Suprapubic skin (tissue), 4 donors: ENCODE measurements at places on chromosomes 13 and 19. TPM values are rescaled to one million over a fixed set of nuclear protein-coding genes. Genes with fewer than 3 reads are reported as not detected.

DNA sequence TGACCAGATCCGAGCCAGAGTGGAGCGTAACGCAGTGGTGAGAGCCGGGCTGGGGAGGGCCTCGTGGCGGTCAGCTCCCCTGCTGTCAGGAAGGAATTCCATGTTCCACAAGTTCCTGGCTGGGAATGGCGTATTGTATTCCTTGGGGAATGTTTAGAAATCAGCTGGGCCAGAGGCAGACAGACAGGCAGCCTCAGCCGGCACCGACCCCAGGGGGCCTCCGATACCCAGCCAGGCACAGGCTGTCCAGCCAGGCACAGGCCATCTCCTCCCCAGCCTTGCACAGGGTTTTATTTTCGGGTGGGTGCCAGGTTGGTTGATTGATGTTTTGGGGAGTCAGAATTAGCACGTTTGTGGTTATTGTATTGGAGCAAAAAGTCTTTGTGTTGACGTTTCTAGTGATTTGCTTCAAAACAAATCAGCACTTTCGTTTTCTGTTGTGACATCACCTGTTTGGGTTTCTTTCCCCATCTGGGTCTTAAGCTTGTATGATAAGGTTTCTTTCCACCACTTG lies 126.6 kb upstream of the MCF2L start:
- H3K27ac ChIP-seq: no peak overlapping the region
- no peaks in the 10 kb centered on the region for H3K27me3 ChIP-seq
- H3K4me3 ChIP-seq: no peak overlapping the region
- H3K4me1 ChIP-seq: no peaks in the 10 kb centered on the region
- peaks cover 41% of the 10 kb centered on the region for H3K36me3 ChIP-seq
- no peak for DNase-seq

DNA sequence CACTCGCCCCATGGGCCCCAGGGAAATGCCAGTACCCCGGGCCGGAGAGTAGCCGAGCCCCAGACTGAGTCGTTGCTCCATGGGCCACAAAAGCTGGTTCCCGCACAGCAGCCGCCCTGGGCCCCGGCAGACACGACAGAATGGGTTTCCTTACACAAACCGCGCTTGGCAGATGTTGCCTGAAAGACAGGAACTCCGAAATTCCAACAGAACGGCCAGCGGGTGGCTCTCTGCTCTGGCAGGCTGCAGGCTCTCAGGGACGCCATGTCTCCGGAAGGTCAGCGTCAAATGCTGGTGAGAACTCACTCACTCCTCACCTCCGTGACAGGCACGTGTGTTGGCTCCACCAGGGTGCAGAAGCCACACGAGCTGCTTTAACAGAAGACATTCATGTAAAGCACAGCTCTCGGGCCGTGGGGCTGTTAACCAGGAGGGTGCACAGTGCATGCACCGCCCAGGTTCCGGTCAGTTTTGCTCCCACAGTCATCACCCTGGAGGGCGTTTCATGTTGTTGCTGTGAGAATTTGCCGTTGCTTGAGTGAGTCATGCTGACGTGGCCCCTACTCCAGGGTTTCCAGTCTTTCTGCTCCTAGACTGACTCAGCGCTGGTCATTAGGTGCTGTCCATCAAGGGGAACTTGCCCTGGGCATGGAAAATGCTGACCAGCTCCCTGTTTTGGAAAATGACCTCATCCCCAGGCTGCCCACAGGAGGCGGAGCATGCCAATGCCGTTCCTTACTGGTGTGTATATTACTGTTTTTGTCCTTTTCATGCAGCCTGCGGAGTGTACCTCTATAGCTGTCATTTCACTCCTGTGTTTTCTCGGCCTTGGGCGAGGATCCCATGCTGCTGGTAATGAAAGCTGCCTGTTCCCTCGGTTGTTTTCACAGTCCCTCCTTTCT lies 44.8 kb downstream of the ANKRD10 start:
- no peaks in the 10 kb centered on the region for H3K27me3 ChIP-seq
- no peaks in the 10 kb centered on the region for H3K36me3 ChIP-seq
- peaks cover 35% of the 10 kb centered on the region for H3K4me1 ChIP-seq
- H3K4me3 ChIP-seq: peak overlapping the region; percentile 28
- peak overlapping the region; percentile 72 for H3K27ac ChIP-seq

GRCh38 chr19:45038931-45039893 lies at the start of gene CLASRP:
Gene CLASRP, plus strand, starts transcription at chr19:45039045. Its CDS starts 1,168 bp downstream, at chr19:45040213.
- peak within 1 kb of the TSS; percentile 88 for H3K4me3 ChIP-seq
- DNase-seq: peak; percentile 95
- no peaks in the 10 kb centered on the region for H3K27me3 ChIP-seq
- H3K36me3 ChIP-seq: peaks cover 52% of the 10 kb centered on the region
- H3K4me1 ChIP-seq: peaks cover 43% of the 10 kb centered on the region
- H3K27ac ChIP-seq: peak within 1 kb of the TSS; percentile 99

- peaks cover 27% of the 10 kb centered on the region for H3K4me1 ChIP-seq
- no peak overlapping the region for H3K27ac ChIP-seq
- H3K4me3 ChIP-seq: no peak overlapping the region
- H3K36me3 ChIP-seq: no peaks in the 10 kb centered on the region
Observed at GRCh38 chr13:20197361-20197834, 4.7 kb upstream of the GJB2 start.

GRCh38 chr19:10388957-10389356 lies 8.6 kb upstream of the TYK2 start:
- H3K4me1 ChIP-seq: peaks cover 9% of the 10 kb centered on the region
- peak; percentile 94 for DNase-seq
- H3K27me3 ChIP-seq: no peaks in the 10 kb centered on the region
- H3K36me3 ChIP-seq: peaks cover 33% of the 10 kb centered on the region
- H3K4me3 ChIP-seq: no peak overlapping the region

DNA sequence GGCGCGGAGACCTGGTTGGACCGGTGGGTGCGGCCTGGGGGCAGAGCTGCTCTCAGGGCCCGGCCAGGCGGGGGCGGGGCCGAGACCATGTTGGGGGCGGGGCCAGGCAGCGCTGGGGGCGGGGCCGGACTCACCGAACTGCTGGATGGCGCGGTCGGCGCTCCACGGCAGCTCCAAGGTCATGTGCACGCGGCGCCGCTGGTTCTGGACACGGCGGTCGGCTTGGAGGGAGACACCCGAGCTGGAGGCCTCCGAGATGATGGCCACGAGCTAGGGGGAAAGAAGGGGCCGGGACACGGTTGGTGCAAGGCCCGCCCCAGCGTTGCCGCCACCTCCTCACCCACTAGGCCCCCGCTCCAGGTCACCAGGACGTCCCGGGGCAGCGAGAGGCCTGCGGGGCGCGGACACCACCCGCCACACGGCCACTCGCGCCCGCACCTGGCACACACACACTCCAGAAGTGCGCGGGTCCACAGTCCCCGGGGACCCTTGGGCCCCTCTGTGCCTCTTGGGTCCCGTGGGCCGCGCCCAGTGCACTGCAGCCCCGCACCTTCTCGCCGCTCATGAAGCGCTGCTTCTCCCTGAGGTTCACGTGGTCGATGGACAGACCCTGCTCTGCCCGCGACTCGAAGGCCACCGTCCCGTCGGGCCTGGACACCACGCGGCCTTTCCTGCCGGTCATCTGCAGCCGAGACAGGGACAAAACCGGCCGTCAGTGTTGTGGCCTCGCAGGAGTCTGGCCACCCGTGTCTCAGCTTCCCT lies 8.7 kb downstream of the GPX4 start:
- no peaks in the 10 kb centered on the region for H3K27me3 ChIP-seq
- H3K36me3 ChIP-seq: peaks cover 90% of the 10 kb centered on the region
- H3K4me1 ChIP-seq: peaks cover 42% of the 10 kb centered on the region
- peak; percentile 91 for DNase-seq

GRCh38 chr19:19040417-19040816 lies 7.0 kb downstream of the ARMC6 start:
- no peak overlapping the region for H3K27ac ChIP-seq
- DNase-seq: no peak
- H3K36me3 ChIP-seq: peaks cover 28% of the 10 kb centered on the region
- peaks cover 2% of the 10 kb centered on the region for H3K4me1 ChIP-seq
- no peak overlapping the region for H3K4me3 ChIP-seq

DNA sequence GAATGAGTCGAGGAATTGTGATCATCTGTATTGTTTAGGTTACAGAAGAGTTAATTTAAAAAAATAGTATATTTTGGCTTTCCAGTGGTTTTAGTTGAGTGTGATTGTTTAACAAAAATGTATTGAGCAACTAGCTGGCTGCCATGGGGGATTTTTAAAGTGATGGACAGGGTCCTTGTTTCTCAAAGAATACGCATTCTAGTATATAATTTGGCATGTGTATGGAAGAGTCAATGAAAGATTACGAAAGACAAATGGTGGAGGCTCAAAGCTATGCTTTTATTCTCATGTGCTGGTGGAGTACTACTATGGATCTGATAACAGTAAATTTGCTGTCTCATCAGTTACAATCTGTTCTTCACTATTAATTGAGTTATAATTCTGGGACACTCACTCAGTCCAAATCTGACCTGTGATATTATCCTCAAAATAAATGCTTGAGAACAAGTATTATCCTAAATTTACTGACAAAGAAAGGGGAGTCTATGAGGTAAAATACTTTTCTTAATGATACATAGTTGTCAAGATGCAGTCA lies 240.0 kb downstream of the GPC6 start:
- DNase-seq: no peak
- H3K36me3 ChIP-seq: no peaks in the 10 kb centered on the region
- no peaks in the 10 kb centered on the region for H3K27me3 ChIP-seq
- H3K4me3 ChIP-seq: no peak overlapping the region
- no peaks in the 10 kb centered on the region for H3K4me1 ChIP-seq

DNA sequence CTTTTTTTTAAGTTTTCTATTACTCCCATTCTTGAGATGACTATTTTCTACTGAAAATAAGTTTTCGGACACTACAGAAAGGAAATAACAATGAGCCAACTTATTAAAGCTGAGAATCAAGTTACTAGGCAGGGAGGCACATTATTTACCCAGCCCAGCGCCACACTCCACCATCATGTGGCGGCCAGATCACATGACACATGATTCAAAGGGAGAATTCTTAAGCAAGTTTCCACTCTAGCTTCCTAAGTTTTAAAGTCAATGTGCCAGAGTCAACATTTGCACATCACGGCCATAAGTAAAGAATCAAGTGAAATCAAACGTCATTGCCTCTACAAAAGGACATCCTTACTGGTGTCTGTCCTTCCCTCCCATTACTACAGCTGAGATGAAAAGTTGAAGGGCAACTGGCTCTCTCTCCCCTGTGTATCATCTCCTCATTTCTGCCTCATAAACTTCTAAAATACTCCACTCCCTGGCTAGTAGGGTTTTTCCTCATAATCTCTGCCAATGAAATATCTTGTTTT lies 81.7 kb downstream of the KLF12 start:
- peaks cover 11% of the 10 kb centered on the region for H3K4me1 ChIP-seq
- H3K27me3 ChIP-seq: no peaks in the 10 kb centered on the region
- no peaks in the 10 kb centered on the region for H3K36me3 ChIP-seq
- H3K27ac ChIP-seq: no peak overlapping the region
- H3K4me3 ChIP-seq: no peak overlapping the region

DNA sequence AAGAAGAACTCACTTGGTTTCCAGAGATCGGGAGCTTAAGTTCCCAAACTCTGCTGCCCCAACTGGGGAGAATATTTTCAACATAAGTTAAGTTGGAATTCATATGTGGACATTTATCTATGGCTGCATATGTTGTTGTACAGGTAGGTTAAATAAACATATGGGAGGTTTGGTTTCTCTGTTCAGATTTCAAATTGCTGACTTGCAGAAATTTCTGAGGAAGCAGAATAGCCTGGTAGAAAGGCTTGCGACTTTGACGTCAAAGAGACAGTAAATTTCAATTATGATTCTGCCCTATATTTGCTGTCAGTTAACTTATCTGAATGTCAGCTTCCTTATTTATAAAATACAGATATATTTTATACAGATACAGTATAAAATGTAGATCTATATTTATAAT lies 40.0 kb upstream of the TPP2 start:
- H3K4me3 ChIP-seq: no peak overlapping the region
- no peaks in the 10 kb centered on the region for H3K4me1 ChIP-seq
- no peak for DNase-seq
- no peaks in the 10 kb centered on the region for H3K27me3 ChIP-seq

- peaks cover 29% of the 10 kb centered on the region for H3K4me1 ChIP-seq
- peak within 1 kb of the TSS; percentile 95 for H3K27ac ChIP-seq
- peak; percentile 89 for DNase-seq
- H3K36me3 ChIP-seq: no peaks in the 10 kb centered on the region
- no peaks in the 10 kb centered on the region for H3K27me3 ChIP-seq
Observed at GRCh38 chr13:32427852-32428580, at the start of gene N4BP2L1. Gene N4BP2L1, minus strand, starts transcription at chr13:32428130. Its CDS starts 48 bp downstream, at chr13:32428082.

- H3K27me3 ChIP-seq: no peaks in the 10 kb centered on the region
- no peaks in the 10 kb centered on the region for H3K4me1 ChIP-seq
- H3K27ac ChIP-seq: no peak overlapping the region
- H3K4me3 ChIP-seq: no peak overlapping the region
- no peaks in the 10 kb centered on the region for H3K36me3 ChIP-seq
Observed at GRCh38 chr13:102555914-102556553, 40.8 kb upstream of the TPP2 start.

- peak; percentile 80 for DNase-seq
- no peaks in the 10 kb centered on the region for H3K27me3 ChIP-seq
- no peak overlapping the region for H3K4me3 ChIP-seq
- H3K36me3 ChIP-seq: peaks cover 4% of the 10 kb centered on the region
Observed at GRCh38 chr13:98507282-98507797, 69.6 kb downstream of the STK24 start.

GRCh38 chr13:62704875-62705274 lies 1289.2 kb upstream of the PCDH20 start:
- H3K27ac ChIP-seq: no peak overlapping the region
- no peaks in the 10 kb centered on the region for H3K27me3 ChIP-seq
- no peak for DNase-seq
- no peak overlapping the region for H3K4me3 ChIP-seq

DNA sequence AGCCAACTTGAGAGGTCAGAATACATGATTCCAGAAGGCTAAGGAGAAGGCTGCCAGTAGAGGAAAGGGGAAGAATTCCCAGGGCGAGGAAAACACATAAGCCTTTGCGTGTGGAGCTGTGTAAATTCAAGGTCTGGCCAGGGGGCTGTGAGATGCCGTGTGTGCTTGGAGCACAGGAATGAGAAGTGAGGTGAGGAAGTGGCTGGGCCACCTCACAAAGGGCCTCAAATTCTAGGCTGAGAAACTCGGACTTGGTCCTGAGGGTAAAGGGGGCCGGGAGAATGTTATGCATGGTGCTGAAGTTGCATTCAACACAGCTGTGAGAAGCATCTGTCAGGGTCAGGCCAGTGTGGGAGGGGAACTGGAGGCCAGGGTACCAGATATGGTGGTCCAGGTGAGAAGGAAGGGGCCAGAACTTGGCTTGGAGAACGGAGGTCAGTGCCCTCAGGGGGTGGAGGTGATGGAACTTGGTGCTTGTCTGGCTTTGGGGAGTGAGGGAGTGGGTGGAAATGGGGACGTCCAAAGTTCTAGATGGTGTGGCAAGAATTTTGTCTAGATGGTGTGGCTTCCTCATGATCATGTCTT lies 4.9 kb upstream of the ZNF580 start:
- no peaks in the 10 kb centered on the region for H3K27me3 ChIP-seq
- H3K4me3 ChIP-seq: peak overlapping the region; percentile 98
- H3K27ac ChIP-seq: peak overlapping the region; percentile 99
- no peaks in the 10 kb centered on the region for H3K36me3 ChIP-seq
- peaks cover 74% of the 10 kb centered on the region for H3K4me1 ChIP-seq

Gene S1PR2
- total RNA-seq: 3.9 TPM

Gene C1QTNF9
- total RNA-seq: not detected

Gene TEX101
- total RNA-seq: not detected

Gene PTH2
- total RNA-seq: not detected

Gene REXO1
- total RNA-seq: 63.1 TPM

Gene OLFM2
- total RNA-seq: 109 TPM
